Activated gamma-delta T cell treated with anti-CD3 and anti-CD28 coated beads, Interleukin-2, amount 50 U/mL, for 16 hours (primary cell): ENCODE measurements at places on chromosomes 1 and 21.

DNA sequence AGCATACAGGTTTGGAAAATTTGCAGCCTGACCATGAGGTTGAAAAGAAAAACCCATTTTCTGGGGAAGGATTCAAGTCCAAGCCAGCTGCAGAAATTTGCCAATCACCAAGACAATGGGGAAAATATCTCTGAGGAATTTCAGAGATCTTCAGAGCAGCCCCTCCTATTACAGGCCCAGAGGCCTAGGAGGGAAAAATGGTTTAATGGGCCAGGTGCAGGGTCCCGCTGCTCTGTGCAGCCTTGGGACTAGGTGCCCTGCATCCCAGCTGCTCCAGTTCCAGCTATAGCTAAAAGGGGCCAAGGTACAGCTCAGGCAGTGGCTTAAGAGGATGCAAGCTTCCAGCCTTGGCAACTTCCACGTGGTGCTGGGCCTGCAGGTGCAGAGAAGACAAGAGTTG is 113.5 kb downstream of the GABPA start:
- DNase-seq: no peak

DNA sequence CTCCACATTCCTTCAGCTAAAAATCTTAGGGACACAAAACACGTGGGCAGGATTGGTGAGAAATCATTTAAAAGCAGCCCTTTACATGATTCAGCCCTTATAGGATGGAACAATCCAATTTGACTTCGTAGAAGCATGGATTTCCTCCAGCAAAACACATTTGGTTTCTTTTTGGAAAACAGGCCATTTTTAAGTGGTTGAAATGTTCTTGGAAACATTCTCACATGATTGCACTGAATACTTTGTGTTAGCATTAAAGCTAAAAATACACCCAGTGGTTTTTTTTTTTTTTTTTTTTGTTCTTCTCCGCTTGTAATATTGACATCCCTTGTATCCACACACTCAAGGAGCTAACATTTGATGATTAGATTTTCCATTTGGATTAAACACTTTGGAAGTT is 42.1 kb upstream of the ABCG1 start:
- DNase-seq: no peak

DNA sequence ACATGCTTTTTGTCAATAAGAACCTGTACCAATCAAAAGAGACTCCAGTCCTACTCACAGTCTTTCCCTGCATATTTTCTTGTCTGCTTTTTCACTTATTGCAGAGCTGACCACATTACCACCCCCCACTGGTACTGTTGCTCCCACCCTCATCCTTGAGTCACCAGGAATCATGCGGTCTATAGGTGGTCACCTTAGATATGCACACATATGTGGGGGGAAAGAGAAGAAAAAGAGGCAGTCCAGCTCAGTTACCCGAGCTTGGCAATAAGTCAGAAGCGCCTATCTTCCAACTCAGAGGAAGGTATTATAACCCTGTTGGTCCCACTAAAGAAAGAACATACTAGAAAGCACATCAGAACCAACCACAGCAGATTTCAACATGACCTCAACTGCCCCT is 119.2 kb downstream of the SMYD2 start:
- no peak for DNase-seq

DNA sequence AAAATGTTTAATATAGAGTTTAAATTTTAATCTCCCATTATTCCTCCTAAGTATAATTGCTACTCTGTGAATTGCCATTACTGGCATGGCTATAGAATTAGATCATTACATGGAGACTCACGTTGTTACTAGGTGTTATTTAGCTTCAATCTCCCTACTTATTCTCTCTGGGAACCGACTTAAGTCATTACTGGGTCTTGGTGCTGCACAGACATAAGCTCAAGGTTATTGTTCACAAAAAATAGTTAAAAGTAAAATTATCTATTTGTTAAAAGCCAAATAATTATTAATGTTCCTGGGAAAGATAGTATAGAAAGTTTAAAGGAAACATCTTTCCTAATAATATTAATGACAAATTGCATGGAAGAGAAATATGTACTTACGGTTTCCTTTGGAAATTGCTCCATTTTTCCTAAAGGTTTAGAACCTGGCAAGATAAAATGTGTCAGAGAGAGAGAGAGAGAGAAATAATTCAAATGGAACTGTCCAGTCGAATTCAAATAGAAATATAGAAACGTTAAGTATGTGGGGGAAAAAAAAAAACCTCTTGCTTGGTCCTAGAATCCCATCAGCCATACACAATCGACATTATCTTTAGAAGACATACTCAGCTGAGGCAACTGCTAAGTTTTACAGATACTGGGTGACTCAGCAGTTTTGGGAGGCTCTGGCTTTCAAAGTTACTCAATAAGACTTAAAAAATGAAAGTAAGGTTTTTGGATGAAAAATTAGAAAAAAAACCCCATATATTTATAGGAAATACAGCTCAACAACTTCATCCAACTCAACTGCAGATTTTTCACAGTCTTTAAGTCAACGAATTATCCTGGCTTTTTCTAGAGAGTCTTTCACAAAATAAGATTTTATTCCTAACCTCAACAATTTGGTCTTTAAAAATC is at the start of gene SPTA1:
SPTA1 (minus strand) TSS at position 605 of the 899 bp plus-strand sequence; CDS start at position 407, 198 bp downstream.
- DNase-seq: no peak

DNA sequence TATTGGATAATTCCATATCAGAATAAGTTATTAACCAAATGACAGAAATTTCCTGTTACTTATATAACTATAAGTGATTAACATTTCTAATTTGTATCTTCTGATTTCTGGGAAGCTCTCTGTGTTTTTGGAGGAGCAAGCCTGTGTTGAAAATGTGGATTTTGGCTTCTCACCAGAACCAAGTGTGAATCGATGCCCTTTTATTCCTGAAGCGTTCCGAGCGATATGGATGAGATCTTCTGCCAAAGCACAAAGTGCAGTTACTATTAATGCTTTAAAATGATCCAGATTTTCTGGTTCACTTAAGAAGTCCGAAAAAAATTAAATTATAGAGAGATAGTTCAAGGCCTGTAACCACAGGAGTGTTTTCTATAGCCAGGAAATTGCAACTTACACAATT is 22.8 kb downstream of the ALG14 start:
- no peak for DNase-seq

- DNase-seq: no peak
These were observed 16.7 kb downstream of the SNIP1 start for GRCh38 chr1:37537378-37537777.
